ENCODE measurements at places on chromosomes 4 and X. TPM values are rescaled to one million over a fixed set of nuclear protein-coding genes. Genes with fewer than 3 reads are reported as not detected.

Gene PPM1K
- total RNA-seq: 0.68 TPM

Gene SMIM43
- 0.23 TPM for total RNA-seq

Gene USP26
- not detected for total RNA-seq

Gene TCEAL7
- total RNA-seq: not detected

Gene CXXC4
- total RNA-seq: 0.05 TPM

Gene PCDH19
- total RNA-seq: 0.02 TPM

Gene CTAG1A
- not detected for total RNA-seq

Gene ABCD1
- 4.1 TPM for total RNA-seq

Gene UBE2D3
- total RNA-seq: 225 TPM

Gene TDO2
- 0.55 TPM for total RNA-seq

Gene SH3BGRL
- total RNA-seq: 48.3 TPM

Gene SSX4
- not detected for total RNA-seq

Gene SCD5
- total RNA-seq: 6.2 TPM

Gene CD38
- total RNA-seq: 13.0 TPM

Gene ABCG2
- total RNA-seq: 18.6 TPM

Gene SMIM10L2A
- 0.15 TPM for total RNA-seq

Gene AADAT
- total RNA-seq: 7.7 TPM

Gene MAOA
- 1.2 TPM for total RNA-seq

Gene HSD17B13
- 0.03 TPM for total RNA-seq

Gene MAGEA6
- 13.1 TPM for total RNA-seq

Gene RXFP1
- not detected for total RNA-seq

Gene FAM47A
- total RNA-seq: not detected

Gene RASGEF1B
- total RNA-seq: 0.06 TPM

Gene APBB2
- 10.8 TPM for total RNA-seq

Gene SYTL5
- total RNA-seq: 0.26 TPM

Gene TMLHE
- 10.1 TPM for total RNA-seq

Gene GPAT3
- total RNA-seq: 29.9 TPM

Gene ACE2
- not detected for total RNA-seq

Gene ETDA
- total RNA-seq: not detected
